ENCODE measurements at places on chromosomes 12 and 14.

DNA sequence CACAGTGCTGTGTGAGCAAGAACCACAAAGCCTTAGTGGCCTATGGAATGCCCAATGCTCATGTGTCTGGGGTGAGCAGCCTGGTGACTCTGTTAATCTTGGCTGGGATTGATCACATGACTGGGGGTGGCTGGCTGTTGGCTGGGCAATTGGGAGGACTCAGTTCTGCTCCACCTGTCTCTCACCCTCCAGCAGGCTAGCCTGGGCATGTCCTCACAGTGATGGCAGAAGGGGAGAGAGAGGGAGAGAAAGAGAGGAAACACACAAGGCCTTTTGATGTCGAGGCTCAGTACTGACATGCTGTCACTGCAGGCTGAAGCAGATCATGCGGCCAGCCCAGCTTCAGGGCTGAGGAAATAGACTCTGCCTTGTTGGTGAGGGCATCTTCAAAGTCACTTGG lies 136.8 kb downstream of the TBX5 start:
- no peak for DNase-seq

GRCh38 chr12:56031987-56032386 lies 9.7 kb upstream of the RPS26 start:
- DNase-seq, result no peak

- DNase-seq, result no peak
Observed at GRCh38 chr12:103505371-103506236, 9.8 kb upstream of the C12orf42 start.

DNA sequence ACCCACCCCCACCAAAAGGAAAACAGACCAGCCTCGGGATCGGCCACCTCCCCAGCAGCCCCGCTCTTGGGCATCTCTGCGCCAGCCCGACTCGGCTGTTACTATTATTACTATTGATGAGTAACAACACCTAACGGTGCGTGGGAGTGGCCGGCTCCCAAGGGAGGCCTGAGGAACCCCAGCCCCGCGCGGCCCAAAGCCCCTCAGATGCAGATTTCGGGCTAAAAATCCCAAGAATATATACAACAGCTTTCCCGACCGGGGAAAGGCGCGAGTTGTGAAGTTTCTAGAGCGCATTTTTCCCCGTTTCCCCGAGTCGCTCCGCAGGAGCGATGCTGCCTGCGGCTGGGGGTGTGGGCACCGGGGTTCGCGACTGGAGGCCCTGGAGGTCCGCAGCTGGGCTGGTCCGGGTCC lies 565 bp downstream of the NT5DC3 start:
- DNase-seq, result no peak

GRCh38 chr14:100905166-100905565 lies 1.6 kb upstream of the RTL1 start:
- no peak for DNase-seq

GRCh38 chr12:52005903-52006703 lies 643 bp upstream of the TAMALIN start:
- no peak for DNase-seq

DNA sequence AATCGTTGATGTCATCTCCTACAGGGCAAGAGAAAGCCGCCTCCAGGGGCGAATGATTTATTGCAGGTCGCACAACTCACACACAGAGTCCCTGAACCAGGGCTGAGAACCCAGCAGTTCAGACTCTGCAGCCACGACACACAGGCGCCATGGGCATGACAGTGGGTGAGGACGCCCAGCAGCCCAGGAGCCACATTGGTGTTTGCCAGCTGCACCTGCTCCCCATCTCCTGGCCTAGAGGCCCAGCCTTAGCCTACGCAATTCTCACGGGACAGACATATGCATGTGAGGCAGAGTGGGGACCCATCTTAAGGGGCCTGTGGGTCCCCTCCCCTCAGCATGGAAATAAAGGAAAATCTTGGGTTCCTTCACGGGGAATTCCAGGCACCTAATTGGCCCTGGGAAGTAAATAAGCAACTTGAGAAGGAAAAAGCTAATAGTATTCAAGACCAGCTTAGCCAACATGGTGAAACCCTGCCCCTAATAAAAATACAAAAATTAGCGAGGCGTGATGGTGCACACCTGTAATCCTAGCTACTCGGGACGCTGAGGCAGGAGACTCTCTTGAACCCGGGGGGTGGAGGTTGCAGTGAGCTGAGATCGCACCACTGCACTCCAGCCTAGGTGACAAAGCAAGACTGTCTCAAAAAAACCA lies 69.3 kb downstream of the RIMBP2 start:
- no peak for DNase-seq

- no peak for DNase-seq
Observed at GRCh38 chr14:30521899-30522736, 36.8 kb upstream of the G2E3 start.

DNA sequence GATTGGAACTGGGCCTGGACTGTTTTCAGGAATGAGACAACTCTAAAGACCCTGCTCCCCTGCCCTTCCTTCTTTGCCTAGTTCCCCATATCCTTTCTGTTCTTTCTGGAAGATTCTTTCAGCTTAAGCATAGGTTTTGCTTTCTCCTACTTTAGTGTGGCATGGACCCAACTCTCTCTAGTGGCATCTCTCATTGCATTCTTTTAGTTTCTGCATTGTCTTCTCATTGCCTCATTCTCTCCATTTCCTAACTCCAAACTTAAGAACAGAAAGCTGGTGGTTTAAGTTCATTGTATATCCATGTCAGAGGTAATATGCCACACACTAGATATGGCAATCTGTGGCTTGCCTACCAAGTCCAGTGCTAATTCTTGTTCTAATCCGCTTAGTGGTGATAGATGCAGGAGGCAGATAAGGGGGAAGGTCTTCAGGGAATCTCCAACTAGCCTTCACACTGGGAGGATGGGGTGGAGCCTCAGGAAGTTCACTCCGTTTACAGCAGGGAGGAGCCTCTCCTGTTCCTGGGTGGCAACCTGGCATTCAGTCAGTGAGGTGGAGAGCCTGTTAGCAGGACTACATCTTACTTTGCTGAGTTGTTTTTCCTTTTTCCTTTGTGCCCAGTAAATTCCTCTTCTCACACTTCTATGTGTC lies 165.1 kb upstream of the LMNTD1 start:
- no peak for DNase-seq

- DNase-seq, result no peak
Observed at GRCh38 chr14:68685419-68686204, 107.3 kb downstream of the ZFP36L1 start.

- DNase-seq, result no peak
Observed at GRCh38 chr14:71733210-71733883, 198.9 kb upstream of the RGS6 start.

Data from mesothelial cell of epicardium (in vitro differentiated cells).